Airway epithelial cell (primary cell): ENCODE measurements at places on chromosomes 16 and 17. TPM values are rescaled to one million over a fixed set of nuclear protein-coding genes. Genes with fewer than 3 reads are reported as not detected.

The UTP18 gene
- 42.4 and 56.3 TPM in 2 replicates for total RNA-seq

The HOXB8 gene
- total RNA-seq, result not detected in 2 replicates

The KRTAP2-3 gene
- 0.21 and 0.84 TPM in 2 replicates for total RNA-seq

The ACSM2A gene
- total RNA-seq, result not detected in 2 replicates
